ENCODE measurements at places on chromosomes 7 and 10.

GRCh38 chr7:139867847-139868246 lies 38.8 kb downstream of the TBXAS1 start:
- no peak for DNase-seq

DNA sequence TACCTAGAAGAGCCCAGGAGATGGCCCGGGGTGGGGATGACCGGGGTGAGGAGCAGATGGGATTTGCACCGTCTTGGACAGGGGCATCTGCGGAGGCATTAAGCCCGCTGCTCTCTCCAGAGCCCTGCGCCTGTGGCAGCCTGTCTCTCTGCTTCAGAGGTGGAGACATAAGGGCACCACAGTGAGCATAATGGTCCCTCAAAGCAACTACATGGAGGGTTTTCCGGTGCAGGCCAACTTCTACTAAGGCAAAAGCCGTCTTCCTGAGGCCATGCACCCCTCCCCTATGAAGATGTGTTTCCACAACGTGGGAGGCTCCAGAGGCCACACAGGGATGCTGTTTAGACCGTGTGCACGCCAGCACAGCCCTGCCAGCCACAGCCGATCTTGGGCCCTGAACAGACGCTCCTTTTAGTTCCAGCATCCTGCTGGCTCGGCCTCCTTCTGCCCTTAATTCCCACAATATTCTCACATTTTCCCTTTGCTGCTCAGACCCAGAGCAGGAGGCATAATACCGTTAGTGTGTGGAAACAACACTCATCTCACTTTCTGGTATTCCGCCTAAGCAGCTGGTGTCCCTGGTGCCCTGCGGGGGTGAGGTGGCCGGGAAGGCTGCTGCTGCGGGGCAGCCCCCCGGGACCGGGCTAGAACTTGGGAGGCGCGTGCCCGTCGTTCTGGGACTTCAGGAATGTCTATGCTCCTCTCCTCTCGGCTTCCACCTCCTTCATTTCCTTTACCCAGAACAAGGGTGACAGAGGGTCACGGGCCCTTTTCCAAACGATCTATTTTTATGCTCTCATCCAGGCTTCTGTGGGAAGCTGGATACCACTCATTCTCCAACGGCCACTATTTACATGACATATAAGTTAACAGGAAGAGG lies 266.9 kb downstream of the TNS3 start:
- no peak for DNase-seq

DNA sequence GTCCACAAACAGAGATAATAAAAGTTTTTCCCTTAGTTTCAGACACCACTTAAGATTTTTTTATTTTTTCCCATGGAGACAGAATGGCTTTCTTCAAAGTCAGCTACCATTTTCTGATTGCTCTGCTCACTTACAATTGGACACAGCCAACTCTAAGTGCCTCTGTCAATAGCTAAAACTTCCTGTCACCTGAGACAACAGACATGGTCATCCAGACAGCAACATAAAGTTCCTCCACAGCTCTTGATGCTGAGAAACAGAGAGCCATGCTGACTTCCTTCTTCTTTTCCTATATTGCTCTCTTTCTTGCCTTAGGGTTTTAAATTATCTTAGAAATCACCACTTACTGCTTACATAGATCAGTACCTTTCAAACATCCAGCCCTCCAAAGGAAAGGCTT lies 12.0 kb downstream of the ZNF800 start:
- no peak for DNase-seq

GRCh38 chr10:48733329-48733728 lies 48.7 kb downstream of the WDFY4 start:
- DNase-seq = no peak

DNA sequence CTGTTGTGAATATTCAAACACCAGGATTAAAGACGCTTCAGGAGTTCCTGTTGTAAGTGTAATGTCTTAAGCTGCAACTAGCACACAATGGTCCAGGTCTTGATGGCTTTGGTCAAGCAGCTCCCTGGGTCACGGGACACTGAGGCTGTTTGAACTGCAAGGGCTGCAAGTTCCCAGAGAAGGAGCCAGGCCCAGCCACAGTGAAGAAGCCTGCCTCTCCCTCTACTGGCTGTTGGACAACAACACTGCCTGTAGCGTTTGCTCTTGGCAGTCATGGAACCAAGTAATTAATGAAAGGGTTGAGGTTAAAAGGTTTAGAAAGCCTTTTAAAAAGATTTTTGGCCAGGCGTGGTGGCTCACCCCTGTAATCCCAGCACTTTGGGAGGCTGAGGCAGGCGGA lies 31.9 kb upstream of the GUSB start:
- DNase-seq = no peak

DNA sequence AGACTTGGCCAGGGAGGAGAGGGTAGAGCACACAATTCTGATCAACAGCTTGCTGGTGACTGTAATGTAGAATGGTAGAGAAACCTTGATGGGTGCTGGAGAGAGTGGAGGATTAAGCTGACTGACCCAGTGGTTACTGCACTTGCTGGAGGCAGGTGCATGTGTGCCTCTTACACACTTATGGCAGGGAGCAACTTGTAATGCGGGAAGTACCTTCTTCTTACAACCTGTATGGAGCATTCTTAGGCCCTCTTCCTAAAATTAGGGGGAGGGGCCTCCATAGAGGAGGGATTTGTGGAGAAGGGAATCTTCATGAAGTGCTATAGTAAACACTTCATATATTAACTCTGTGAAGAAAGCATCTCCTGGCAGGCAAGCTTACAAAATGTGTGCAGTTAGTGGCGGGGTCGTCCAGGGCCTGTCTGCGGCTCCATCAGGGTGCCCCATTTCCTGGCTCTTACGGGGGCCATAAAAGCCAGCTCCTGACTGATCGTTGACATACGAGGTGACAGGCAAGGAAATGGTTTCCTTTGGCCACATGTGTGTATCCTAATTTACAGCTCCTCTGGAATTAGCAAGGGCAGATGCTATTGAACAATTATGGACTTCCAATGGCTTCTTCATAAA lies 113.5 kb downstream of the RTKN2 start:
- DNase-seq = no peak

GRCh38 chr10:74011770-74012169 lies 13.9 kb downstream of the VCL start:
- no peak for DNase-seq

DNA sequence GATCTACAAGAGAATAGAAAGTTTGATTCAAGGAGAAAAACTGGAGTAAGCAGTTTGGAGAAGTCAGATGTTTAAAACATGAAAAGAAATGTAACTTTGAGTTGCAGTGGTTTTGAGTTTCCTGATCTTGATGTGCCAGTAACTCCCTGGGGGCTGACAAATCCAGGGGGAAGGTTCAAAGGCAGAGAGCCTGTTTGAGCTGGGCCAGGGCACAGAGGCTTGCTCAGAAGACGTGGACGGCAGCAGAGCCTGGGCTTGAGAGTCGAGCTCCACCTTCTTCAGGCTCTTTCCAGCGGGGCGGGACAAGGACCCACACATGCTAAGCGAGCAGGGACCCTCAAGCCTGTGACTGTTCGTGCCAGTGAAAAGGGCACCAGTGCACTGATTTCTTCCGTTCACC lies 176.2 kb downstream of the MGMT start:
- DNase-seq = no peak

DNA sequence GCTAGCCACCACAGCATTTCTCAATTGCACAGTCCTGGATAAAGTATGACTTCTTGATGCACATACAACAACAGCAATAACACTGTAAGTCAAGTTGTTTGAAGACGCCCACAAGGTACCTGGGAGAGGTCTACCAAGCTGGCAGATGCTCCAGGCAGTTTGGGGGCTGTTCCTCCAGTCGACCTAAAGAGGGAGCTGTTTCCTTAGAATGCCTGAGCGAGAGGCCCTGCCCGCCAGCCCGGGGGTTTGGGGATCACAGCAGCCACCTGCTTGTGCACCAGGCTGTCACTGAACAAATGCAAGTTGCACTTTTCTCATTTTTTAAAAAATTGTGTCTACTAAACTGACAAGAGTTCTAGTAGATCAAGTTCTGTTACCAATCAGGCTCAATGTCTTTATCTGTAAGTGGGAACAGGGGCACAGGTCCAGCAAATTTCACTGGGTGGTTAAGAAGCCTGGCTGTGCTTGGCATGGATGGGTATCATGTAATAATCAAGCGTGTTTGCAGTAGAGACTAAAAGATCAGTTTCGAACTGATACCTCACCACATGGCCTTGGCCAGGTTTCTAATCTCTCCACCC lies 193.8 kb upstream of the ADO start:
- DNase-seq = peak; percentile 57

GRCh38 chr10:105041956-105042355 lies 400.9 kb downstream of the SORCS3 start:
- no peak for DNase-seq

GRCh38 chr7:55569797-55570196 lies 2.5 kb downstream of the VOPP1 start:
- no peak for DNase-seq

- no peak for DNase-seq
These were observed 4.0 kb downstream of the HOXA5 start for GRCh38 chr7:27139334-27140125.

GRCh38 chr7:70529914-70530585 lies 601.9 kb upstream of the GALNT17 start:
- no peak for DNase-seq

DNA sequence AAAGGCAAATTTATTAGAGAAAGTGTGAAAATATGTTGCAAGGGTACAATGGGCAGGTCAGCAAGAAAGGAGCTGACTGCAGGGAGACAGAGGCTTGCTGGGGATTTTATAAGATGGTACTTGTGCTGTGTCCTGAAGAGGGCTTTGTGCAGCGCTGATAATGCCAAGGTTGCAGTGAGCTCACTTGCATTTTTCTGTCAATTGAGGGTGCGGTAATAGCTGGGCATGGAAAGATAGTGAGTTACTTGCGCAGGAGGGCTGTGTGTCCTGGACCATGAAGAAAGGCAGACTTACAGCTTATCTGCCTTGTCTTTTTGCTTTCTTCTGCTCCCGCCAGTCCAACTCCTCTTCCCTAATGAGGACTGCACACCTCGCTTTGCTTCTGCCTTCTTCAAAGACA lies 12.5 kb downstream of the CDC123 start:
- DNase-seq = no peak

DNA sequence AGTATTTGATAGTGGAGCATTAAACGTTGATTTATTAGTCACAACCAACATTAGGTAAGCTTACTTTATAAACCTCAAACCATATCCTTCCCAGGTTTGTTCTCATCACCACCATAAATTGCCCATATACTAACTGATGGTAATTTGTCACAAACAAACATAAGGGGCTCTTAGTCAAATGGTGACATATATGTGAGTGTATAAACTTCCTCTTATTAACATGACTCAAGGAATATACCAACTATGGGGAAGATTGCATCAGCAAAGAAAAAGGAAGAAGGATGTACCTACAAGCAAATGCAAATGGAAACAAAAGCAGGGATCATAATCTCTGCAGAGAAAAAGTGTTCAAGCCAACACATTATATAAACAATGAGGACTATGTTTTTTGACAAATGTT lies 418.2 kb upstream of the AKR1E2 start:
- no peak for DNase-seq

GRCh38 chr10:76649723-76650127 lies 987.9 kb downstream of the KCNMA1 start:
- DNase-seq = no peak

GRCh38 chr10:125770844-125771243 lies 4.8 kb downstream of the MMP21 start:
- no peak for DNase-seq

GRCh38 chr7:140562926-140563481 lies 77.6 kb downstream of the DENND2A start:
- DNase-seq = no peak

DNA sequence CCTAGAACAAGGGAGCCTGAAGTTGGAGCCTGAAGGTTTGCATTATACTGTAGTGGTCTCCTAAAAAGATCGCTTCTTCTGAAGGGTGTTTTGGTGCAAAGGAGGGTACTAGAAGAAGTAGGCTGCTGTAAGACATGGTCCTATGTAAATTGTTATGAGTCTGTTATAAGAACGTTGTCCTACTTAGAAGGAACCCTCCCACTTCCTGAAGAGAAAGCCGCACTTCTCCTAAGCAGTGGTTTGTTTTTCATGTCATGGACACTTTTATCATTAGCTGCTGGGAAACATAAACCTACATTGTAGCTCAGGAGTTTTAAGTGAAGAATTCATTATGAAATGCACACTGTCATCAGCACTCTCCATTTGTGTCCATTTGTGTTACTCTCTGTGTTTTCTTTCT lies 129.1 kb upstream of the ITGB1 start:
- no peak for DNase-seq

- peak; percentile 22 for DNase-seq
These were observed 339.8 kb upstream of the LRRTM3 start for GRCh38 chr10:66586073-66586472.

- DNase-seq = no peak
These were observed 553 bp downstream of the TSPAN15 start for GRCh38 chr10:69451784-69452251.

DNA sequence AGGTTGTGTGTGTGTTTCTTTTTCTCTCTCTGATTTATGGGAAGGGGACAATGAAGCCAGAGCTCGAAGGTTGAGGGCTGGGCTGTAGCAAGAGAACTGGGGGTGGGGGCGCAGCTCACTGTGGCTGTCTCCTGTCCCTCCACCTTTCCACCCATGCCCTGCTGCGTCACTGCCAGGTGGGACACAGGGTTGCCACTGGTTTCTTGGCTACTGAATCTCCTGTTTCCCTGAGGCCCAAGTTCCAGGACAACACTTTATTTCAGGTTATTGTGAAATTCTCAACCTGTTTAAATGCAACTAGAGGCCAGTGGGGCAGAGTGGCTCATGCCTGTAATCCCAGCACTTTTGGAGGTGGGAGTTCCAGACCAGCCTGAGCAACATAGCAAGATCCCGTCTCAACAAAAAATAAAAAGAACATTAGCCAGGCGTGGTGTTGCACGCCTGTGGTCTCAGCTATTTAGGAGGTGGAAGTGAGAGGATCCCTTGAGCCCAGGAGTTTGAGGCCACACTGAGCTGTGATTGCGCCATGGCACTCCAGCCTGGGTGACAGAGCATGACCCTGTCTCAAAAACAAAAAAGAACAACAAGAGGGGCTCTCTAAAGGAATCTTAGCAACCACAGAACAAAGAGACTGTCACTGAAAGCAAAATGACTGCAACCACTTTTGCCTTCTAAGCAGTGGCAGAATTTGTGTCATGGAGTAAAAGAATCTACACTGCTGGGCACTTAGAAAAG lies 22.6 kb downstream of the TBATA start:
- no peak for DNase-seq
